ENCODE measurements at places on chromosomes 13 and 19. TPM values are rescaled to one million over a fixed set of nuclear protein-coding genes. Genes with fewer than 3 reads are reported as not detected.

GRCh38 chr13:110266983-110267382, 40.0 kb downstream of the COL4A1 start:
- DNase-seq, result no peak

DNA sequence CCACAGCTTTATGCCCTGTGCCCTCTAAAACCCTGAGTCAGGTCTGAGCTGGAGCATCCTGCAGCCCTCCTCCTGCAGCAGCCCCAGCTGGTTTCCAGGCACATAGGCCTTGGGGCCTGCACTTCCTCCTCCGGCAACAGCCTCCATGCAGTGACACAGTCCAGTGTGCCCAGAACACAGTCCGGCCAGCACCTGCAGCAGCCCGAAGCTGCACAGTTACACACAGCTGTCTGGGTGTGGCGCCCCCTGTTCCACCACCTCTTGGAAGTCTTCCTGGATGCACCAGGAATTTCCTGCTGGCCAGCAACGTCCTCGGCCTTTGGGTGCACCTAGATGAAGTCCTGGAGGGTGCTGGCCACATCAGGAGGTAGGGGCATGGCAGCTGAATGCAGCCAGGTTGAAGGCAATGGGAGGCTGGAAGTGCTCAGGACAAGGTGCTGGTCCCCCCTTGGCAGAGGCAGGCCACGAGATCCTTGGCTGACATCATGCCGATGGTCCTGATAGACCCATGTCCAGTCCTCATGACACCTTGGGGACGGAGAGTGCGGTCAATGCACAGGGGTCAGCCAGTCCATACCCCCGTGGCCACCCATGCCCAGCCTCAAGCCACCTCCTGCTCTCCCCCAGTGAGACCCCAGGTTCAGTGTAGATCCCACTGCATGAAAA, 27.1 kb upstream of the PARP4 start:
- DNase-seq, result no peak

The DMKN gene
- not detected for total RNA-seq

DNA sequence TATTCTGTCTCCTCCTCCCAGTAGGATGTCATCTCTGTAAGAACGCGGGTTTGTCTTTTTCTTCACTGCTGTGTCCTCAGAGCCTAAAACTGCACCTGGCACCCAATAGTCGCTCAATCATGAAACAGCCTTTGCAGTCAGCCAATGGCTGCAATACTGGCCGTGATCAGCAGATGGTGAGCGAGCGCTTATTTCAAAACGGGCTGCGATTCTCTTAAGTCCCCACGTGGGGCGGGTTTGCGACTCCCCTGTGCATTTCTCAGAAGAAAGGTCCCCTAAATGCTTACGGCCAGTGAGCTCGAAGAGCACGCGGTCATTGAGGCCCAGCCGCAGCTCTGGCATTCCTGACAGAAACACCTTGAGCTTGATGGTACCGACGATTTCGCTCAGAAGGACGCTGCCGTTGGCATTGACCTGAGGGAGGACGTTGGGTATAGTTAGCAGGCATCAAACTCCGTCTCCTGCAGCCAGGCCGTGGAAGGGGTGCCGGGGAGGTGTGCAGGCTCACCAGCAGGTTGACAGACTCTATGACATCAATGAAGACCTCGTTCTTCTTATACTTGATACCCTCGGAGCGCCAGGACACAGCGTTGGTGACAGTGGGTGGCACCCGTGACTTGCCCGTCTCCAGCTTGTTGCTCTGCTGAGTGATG, 6.0 kb downstream of the AP1M2 start:
- DNase-seq, result peak; percentile 93

The ZNF175 gene
- 12.9 TPM for total RNA-seq

DNA sequence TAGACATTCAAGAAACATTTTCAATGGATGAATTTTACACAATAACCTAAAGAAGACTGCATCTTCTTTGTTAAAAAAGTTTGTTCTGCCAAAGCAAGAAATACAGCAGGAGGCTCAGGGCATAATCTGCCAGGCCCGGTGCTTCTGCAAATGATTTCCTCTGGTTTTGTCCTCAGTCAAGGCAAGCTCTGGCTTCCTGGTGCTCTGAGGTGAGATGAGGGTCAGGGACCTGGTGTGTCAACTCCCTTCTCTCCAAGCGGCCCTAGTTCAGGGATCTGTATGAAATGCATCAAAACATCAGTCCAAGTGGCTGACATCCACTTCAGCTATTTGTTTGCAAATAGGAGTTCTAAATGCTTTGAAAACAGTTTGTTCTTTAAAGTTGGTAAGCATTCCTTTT, 31.6 kb downstream of the LACC1 start:
- DNase-seq, result no peak

GRCh38 chr13:46570273-46570672, 17.3 kb downstream of the LRCH1 start:
- no peak for DNase-seq

The LRCH1 gene
- total RNA-seq, result 15.8 TPM

The FPR2 gene
- total RNA-seq, result not detected

DNA sequence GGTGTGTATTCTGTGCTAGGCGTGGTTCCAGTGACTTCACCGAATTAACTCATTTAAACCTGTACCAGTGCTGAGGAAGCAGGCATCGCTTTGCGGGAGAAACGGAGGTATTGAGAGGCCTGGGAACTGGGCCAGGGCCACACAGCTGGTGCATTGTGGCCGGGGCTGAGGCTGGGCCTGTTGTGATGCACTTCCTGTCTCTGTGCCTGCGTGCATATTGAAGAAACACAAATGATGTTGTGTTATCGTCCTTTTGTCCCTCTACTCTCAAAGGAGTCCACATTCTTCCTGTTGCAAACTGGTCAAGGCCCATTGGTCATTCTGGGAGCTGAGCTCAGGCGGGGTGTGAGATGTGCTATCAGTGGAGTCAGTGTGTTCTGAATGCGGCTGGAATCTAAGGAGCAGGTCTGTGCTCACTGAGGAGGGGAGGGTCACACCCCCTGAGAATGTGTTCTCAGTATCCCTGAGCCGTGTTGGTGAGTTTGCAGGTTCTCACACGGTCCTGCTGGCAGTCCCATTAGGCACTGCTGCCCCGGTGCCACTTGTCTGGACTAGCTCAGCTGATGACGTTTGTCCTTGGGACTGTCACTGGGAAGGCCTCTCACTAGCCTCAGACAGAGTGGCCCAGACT, 62.1 kb downstream of the ARHGEF7 start:
- DNase-seq, result no peak

The ZC3H4 gene
- total RNA-seq, result 104 TPM

The ZNF543 gene
- total RNA-seq, result 9.1 TPM

- peak; percentile 83 for DNase-seq
Observed at GRCh38 chr13:49792550-49793324, at the start of gene KPNA3. TSS of gene KPNA3 (minus strand) at chr13:49792682. CDS start at chr13:49792506, 176 bp downstream.

- DNase-seq, result no peak
Observed at GRCh38 chr19:54387991-54388801, 23.5 kb upstream of the LAIR1 start.

GRCh38 chr13:112669881-112670499, 19.8 kb upstream of the ATP11A start:
- no peak for DNase-seq

DNA sequence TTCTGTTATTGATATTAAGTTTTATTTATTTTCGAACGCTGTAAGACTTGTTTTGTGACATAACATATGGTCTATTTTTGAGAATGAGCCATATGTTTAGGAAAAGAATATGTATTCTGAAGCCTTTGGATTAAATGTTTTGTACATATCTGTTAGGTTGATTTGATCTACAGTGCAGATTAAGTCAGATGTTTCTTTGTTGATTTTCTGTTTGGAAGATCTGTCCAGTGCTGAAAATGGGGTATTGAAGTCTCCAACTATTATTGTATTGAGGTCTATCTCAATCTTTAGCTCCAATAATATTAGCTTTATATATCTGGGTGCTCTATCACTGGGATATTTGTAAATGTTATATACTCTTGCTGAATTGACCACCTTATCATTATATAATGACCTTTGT, 97.9 kb downstream of the MTUS2 start:
- DNase-seq, result no peak

The CGB3 gene
- not detected for total RNA-seq

DNA sequence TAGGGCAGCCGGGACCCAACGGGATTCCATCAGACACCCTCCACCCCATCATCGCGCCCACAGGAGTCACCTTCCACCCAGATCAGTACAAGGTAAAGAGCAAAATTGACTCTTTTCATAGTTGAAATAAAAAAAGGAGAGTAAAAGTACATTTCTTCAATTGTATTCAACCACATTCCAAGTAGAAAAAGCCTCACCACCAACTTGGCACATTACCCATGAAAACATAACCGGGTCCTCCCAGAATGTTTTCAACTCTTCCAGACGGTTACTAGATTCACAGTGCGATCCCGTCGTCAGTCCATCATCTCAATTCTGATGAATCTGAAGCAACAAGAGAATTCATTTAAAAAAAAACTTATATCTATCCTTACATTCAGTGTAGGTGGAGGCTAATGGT, 125.2 kb downstream of the RAB20 start:
- no peak for DNase-seq

DNA sequence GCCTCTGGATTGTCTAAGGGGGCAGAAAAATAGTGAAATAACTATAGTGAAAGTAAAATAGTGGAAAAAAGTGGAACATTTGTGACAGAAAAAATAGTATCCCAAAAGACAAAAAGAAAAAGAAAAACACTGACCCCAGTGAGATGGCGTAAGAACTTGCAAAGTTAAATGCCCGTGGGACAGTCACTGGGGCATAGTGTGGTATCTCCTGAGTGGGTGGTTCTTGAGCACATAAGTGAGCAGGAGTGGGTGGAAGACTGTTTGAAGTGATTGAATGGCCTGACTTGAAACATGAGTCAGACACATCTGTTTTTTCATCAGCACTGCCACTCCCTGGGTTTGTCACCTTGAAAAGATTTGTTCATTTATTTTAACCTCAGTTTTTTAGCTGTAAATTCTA, 2.5 kb downstream of the ZNF430 start:
- no peak for DNase-seq

- no peak for DNase-seq
Observed at GRCh38 chr13:48993150-48993549, 17.4 kb downstream of the FNDC3A start.

- DNase-seq, result no peak
Observed at GRCh38 chr13:32316028-32316339, 676 bp downstream of the BRCA2 start.
